BJ (cell line): ENCODE measurements at places on chromosomes 1 and 21.

DNA sequence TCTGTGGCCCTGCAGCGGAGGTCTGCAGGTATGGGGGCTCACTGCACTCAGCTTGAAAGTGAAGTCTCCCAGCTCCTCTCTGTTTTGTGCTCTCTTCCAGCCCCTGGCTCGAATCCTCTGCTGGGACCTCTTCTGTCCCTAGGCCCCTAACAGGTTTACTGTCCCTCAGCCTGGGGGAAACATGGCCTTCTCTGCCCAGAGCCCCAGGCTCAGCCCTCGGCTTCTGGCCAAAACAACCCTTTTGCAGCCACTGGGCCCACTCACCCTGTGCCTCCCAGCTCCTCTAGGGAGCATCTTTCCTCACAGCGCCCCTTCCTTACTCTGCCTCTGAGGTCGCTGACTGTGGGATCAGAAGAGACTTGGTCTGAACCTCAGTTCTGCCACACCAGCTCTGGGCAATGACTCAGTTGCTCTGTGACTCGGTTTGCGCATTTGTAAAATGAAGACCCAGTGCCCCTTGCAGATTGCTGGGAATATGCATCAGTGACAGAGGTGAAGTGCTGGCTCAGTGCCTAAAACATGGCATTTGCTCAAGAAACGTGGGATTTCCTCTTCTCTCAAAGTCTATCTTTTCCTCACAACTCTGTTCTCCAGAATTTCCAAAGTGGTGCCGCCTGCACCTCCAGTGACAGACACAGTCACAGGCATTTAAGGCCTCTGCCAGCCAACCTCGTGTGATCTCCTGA, 26.5 kb upstream of the TENT5C start:
- DNase-seq = no peak

DNA sequence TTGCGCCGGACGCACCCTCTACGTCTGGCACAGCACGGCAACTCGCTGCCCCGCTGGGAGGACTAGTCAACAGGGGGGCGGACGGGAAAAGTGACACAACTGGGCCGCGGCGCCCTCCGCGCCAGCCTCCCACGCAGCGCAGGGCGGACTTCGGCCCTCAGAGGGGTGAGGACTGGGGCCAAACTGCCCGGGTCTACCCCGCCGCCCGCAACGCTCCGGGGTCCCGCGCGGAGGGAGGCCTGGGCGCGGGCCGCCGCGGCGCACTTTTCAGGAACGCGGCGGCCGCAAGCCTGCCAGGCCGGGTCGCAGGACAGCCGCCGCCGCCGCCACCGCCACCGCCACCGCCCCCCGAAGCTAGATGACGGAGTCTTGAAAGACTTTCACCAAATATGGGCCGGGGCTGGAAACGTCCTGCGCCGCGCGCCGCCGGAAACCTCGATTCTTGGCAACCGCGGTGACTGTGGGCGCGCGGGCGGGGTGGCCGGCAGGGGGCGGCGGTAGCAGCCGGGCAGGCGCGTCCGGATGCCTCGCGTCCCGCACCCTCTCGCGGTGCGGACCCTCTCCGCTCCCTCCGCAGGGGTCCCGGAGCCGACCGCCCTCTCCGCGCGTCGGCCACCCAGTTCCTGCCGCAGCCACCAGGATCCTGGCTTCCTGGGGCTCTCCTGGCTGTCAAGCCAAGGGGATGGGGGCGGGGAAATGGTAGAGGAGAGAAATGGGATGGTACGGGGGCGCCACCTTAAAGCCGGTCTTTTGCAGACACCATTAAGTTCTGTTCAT, 3.7 kb upstream of the CCN1 start:
- no peak for DNase-seq

GRCh38 chr1:110602466-110602865, 3.7 kb downstream of the KCNA2 start:
- DNase-seq = no peak

DNA sequence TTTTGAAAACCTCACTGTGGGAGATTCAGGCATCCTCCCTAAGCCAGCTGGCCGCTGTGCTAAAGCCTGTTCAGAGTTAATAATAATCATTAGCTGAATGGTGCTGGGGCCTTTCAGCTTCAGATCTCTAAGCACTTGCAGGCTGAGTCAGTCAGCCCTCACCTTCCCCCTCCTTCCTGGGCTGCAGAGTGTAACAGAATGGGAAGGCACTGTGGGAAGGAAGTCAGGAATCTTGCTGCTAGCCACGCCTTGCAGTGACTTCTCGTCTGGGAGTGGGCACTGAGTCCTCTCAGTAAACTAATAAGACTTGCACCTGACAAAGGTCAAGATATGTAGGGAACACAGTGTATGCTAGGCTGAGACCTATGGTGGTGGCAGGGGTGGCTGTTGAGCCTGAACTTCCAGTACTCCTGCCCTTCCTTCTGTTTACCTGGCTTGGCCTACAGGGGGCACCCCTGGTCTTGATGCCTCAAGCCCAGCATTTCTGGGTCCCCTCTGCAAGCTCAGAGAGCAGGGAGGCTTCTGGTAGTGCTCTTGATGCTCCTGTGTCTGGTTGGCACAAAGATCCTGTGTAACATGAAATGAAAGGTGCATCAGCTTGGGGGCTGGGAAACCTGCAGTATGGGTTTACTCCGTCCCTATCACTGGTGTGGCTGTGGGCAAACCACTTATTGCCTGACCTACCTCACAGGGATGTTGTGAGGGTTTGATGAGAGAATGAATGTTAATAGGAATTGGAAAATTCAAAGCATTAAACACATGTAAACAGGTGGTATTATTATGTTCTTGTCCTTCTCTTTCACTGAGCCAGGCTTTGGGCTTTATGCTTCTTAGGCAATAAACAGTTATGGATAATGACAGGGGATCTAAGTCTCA, 6.0 kb downstream of the CYB561D1 start:
- peak; percentile 49 for DNase-seq

DNA sequence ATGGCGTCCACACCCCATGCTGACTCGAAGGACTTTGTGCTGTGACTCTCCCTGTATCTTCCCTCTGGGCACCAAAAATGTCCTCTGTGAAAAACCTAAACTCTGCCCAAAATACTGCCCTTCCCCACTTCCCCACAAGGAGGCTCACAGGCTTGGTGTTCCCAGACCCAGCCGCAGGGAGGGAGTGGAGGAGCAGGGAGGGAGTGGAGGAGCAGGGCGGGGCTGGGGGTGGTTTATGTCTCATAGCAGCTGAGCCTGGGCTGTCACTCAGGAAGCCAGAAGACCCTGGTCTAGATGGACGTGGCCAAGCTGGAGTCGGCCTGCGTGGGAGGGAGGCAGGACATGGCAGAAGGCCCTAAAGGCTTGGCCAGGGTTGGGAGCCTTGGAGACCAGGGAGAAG, 461.7 kb downstream of the PTPRU start:
- DNase-seq = no peak

DNA sequence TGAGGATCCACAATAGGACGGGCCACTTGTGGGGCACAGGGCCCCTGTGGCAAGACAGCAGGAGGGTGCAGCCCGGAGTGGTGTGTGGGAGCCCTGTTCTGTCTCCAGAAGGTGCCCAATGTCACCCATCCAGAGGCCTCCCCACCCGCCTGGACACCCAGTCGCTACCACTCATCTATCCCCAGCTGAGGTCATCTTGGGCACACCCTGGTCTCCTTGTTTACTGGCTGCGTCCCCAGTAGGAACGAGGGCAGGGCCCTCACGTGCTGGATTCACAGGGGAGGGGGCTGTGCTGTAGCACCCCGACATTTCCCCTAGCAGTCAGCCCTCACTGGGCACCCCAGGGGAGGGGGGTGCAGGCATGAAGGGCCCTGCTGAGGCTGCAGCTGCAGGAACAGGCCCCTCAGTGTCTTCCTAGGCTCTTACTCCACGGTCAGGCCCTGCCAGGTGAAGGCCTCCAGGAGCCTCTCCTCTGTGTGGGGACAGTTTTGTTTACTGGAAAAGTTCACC, 2.3 kb upstream of the TNNT2 start:
- DNase-seq = no peak

DNA sequence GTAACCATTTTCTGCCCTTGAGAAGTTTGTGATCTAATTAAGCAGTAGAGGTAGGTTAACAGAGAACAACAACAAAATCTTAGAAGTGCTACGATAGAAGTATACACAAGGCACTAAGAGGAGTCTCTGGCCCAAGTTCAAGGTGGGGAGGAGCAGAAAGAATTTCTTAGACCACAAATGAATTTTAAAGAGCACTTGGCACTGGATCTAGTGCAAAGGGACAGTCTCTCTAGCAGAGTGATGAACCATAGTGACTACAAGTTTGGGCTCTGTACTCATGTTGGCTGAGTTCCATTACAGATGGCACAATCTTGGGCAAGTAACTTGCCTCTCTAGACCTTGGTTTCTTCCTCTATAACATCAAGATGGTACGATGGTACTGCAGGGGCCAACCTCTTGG, 33.3 kb upstream of the PIGC start:
- DNase-seq = no peak

DNA sequence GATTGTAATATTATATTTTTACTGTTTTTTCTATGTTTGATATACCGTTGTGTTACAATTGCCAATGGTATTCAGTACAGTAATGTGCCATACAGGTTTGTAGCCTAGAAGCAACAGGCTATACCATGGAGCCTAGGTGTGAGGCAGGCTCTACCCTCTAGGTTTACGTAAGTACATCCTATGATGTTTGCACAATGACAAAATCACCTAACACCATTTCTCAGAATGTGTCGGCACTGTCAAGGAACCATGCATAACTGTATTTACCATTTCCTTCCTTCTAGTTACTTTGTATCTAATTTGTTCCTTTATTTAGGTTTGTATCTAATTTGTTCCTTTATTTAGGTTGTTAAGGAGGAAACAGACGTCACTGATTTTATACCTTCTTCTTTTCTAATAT, 9.9 kb downstream of the NPHP4 start:
- no peak for DNase-seq

DNA sequence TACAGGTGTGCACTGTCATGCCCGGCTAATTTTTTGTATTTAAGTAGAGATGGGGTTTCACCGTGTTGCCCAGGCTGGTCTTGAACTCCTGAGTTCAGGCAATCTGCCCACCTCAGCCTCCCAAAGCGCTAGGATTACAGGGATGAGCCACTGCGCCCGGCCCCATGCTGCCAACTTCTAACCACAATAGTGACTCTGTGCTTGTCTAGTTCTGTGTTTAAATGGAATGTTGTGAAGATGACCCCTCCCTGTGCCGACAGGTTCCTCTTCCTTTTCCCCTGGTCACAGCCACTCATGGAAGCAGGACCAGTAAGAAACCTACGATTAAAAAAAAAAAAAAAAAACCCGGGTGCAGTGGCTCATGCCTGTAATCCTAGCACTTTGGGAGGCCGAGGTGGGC, 4.7 kb downstream of the MAP1LC3C start:
- DNase-seq = no peak

- no peak for DNase-seq
Measured at GRCh38 chr21:32018381-32018780, 145.6 kb downstream of the HUNK start.

DNA sequence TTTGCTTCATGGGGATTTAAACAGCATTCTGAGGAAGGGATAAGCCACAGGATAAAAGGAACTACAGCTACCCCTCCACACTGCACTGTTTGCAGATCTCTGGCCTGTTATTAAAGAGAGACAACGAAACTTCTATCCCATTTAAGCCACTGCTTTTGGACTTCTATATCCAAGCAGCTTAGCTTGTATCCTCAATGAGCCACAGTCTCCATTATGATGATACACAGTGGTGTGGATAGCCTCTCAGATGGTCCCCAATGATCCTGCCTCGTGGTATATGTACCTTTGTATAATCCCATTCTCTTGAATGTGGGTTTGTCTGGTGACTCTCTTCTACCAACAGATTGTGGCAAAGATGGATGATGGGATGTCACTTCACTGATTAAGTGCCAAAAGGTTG, 36.0 kb upstream of the MARK1 start:
- DNase-seq = no peak

GRCh38 chr1:20359451-20360330, 69.0 kb downstream of the VWA5B1 start:
- DNase-seq = no peak

DNA sequence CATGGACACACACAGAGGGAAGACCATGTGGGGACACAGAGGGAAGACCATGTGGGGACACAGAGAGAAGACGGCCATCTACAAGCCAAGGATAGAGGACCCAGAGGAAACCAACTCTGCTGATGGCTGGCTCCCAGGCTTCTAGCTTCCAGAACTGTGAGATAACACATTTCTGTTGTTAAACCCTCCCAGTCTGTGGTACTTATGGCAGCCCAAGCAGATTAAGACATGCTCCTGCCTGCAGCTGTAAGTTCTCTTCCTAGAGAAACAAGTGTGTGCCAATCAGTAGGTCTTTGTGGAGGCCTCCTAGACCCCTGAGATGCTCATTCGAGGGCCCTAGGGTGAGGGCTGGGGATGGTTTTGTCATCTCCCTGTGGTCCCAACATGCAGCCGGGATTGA, 2.7 kb downstream of the AGT start:
- DNase-seq = no peak

GRCh38 chr1:145827966-145828365, 4.0 kb downstream of the POLR3C start:
- no peak for DNase-seq

DNA sequence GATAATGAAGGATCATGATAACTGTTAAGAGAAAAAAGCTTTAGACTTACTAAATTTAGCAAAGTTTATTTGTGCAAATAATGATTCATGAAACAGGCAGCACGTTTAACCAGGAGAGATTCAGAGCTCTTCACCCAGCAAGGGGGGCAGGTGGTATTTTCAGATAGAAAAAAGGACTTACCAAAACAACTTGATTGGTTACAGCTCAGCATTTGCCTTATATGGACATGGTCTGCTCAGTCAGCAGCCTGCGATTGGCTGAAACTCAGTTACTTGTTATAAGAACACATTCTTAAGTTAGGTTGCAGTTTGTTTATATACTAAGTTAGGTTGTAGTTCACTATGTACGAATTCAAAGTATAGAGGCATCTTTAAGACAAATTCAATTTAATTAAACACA, 165.6 kb downstream of the DUSP10 start:
- DNase-seq = peak; percentile 33

GRCh38 chr1:194366705-194367104, 1180.3 kb upstream of the B3GALT2 start:
- peak; percentile 57 for DNase-seq

GRCh38 chr1:53214376-53214940, 6.0 kb downstream of the CZIB start:
- no peak for DNase-seq

DNA sequence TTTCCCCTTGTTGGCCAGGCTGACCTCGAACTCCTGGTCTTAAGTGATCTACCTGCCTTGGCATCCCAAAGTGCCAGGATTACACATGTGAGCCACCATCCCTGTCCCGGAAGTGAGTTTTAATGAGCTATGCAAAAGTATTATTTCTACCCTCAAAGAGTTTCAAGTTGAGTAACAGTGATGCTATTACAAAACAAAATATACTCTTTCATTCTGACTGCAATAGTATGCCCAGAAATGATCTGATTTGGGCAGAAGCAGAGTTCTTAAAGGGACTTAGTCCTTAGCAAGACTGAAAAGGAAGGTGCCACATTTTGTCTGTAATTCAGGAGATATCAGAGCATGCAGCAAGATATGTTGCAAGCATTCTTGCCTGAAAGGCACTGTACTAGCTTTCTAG, 375.4 kb downstream of the NUF2 start:
- DNase-seq = no peak

- DNase-seq = no peak
Measured at GRCh38 chr1:232499188-232499587, 130.7 kb downstream of the SIPA1L2 start.

GRCh38 chr1:169848456-169848855, 45.2 kb downstream of the SCYL3 start:
- no peak for DNase-seq
